ENCODE measurements at places on chromosomes 12 and 14. TPM values are rescaled to one million over a fixed set of nuclear protein-coding genes. Genes with fewer than 3 reads are reported as not detected.

L3HYPDH gene
- total RNA-seq = 21.6 TPM

DNA sequence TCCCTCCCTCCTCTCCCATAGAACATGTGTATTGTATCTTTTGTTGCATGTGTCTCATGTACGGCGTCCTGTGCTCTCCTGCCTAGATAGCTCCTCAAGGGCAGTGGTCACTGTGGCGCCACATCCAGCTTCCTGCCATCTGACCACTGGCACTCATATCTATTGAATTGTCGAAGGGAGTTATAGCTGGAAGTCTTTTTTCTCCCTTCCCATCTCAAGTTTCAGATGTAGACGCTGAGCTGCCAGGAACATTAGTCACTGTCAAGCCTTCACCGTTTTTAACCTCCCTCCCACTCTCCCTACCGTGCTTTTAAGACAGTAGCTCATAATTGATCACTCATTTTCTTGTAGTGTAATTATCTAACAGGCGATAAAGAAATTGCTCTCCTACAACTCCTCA lies 33.0 kb downstream of the MTHFD1 start:
- H3K4me3 ChIP-seq = no peak overlapping the region
- H3K4me1 ChIP-seq = no peaks in the 10 kb centered on the region
- DNase-seq = no peak
- no peaks in the 10 kb centered on the region for H3K27me3 ChIP-seq
- H3K27ac ChIP-seq = no peak overlapping the region

GRCh38 chr14:91032248-91032647 lies 28.2 kb downstream of the RPS6KA5 start:
- H3K36me3 ChIP-seq = no peaks in the 10 kb centered on the region
- no peak overlapping the region for H3K27ac ChIP-seq
- no peak overlapping the region for H3K4me3 ChIP-seq
- DNase-seq = no peak
- H3K27me3 ChIP-seq = no peaks in the 10 kb centered on the region

GRCh38 chr14:78970677-78971076 lies 800.5 kb downstream of the NRXN3 start:
- no peak for DNase-seq
- H3K27ac ChIP-seq = no peak overlapping the region
- no peaks in the 10 kb centered on the region for H3K36me3 ChIP-seq
- no peak overlapping the region for H3K4me3 ChIP-seq
- no peaks in the 10 kb centered on the region for H3K27me3 ChIP-seq

DNA sequence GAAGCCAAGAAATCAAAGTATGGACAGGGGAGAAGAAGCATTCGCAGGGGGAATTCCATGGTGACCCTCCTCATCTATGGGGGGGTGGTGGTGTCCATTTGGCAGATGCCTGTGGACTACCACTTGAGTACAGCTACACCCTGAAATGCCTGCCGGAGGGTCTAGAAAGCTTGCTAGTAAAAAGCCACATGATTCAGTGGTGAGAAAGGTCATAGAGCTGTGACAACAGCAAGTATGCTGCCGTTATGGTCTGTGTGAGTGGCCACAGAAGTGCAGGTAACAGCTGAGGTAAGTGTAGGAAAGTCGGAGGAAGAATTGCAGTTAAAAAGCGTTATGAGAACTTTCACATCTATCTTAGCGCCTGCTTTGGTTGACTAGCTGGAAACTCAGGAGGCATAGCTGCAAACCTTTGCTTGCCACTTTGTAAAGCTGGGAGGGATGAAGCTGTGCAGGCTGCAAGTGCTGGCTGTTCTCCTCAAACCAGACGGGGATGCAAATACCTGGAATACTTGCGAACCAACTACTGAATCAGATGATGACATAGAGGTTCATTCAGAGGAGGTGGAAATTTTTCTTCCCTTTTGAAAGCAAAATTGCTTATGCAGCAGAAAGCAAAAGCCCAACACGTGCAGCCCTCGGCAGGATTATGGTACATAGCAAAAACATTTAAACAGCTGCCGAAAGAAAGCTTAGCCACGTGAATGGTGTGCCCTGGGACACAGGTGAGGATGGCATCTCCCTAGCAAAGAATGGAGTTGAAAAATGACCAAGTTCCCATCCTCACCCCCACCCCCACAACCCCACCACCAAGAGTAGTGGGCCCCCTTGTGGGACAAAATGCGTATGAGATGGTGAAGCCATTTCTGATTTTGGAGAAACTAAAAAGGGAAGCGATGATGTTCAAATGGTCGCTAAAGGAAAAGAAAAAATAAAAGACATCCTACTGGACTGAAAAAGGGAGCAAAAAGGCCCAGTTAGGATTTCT lies 287.0 kb downstream of the RERGL start:
- no peak overlapping the region for H3K4me3 ChIP-seq
- H3K27ac ChIP-seq = no peak overlapping the region
- no peaks in the 10 kb centered on the region for H3K36me3 ChIP-seq

Measured in naive thymus-derived CD4-positive, alpha-beta T cell (primary cell).